ENCODE measurements at places on chromosomes 5 and 9. TPM values are rescaled to one million over a fixed set of nuclear protein-coding genes. Genes with fewer than 3 reads are reported as not detected.
A peak's percentile ranks its signal among the peaks of the same experiment; 100 is the strongest.

GRCh38 chr5:14767735-14768507 is 103.4 kb downstream of the OTULIN start:
- no peak for DNase-seq

GRCh38 chr9:135447126-135447525 is 32.5 kb upstream of the PPP1R26 start:
- no peak for DNase-seq

DNA sequence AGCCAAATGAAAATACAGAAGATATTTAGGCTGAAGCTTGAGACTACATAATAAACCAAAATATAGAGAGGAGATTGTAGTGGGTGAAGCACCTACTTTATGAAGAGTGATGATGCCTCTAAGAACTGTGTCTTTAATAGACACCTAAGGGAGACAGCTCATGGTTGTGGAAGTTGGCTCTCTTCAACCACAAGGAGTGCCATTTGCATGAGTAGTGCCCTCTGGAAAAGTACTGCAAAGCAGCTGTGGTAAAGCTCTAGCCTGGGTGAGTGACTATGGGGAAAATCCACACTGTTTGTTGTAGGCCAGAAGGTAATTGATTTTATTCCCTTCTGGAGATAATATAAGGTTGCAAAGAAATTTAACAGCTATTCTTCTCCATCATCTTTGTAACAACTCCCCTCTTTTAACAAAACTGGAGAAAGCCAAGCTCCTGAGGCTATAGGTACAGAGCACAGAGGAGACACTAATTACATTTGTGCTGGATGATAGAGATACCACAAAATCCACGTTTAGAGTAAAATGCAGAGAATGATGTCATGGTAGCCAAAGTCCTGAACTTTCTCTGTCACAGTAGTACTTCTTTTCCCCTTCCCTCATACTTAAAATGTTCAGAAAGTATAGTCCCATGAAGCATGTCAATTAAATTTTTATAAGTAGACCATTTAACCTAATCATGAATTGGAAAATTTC is 122.8 kb downstream of the STARD4 start:
- DNase-seq: peak; percentile 32

The GABRA6 gene
- not detected for total RNA-seq

GRCh38 chr5:107203243-107203642 is 467.5 kb downstream of the EFNA5 start:
- DNase-seq: no peak

The ACTBL2 gene
- total RNA-seq: not detected

DNA sequence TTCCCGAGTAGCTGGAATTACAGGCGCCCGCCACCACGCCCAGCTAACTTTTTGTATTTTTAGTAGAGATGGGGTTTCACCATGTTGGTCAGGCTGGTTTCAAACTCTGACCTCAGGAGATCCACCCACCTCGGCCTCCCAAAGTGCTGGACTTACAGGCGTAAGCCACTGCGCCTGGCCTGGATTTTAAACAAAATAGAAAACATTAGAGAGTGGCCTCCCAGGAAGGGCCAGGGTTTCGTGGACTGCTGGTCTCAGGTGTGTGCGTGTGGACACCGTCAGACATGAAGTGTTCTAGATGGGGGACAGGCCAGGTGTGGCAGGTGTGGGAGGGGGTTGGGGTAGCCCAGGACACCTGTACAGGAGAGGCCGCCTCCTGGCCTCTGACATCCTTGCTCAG is 7.0 kb upstream of the GBGT1 start:
- no peak for DNase-seq

DNA sequence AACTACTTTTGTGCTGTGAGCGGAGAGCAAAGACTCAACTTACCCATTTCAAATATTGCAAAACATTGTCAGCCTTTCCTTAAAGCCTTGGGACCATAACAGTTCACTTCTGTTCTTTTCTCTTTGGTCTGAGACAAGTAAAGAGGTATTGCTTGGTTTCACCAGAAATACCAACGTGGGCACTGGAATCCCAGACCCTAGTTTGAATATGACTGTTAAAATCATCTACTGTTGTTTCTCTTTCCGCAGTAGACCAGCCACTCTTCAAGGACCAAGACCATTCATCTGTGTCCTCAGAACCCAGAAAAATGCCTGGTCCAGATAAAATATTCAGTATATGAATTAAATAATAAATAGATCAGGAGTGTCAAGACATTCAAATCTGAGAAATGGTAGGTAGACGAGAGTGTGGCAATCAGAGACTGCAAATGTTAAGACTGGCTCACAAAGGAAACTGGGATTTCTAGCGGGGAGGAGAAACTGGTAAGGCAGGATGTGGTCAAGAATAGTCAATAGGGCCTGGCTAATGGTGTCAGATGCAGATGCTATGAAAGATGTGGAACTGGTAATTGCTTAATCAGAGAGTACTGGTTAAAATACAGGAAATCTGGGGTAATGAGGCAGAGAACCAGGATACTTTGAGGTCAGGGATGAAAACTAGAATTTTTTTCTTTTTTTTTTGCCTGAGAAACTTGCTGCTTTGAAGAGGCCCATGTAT is 82.1 kb upstream of the IL33 start:
- no peak for DNase-seq

DNA sequence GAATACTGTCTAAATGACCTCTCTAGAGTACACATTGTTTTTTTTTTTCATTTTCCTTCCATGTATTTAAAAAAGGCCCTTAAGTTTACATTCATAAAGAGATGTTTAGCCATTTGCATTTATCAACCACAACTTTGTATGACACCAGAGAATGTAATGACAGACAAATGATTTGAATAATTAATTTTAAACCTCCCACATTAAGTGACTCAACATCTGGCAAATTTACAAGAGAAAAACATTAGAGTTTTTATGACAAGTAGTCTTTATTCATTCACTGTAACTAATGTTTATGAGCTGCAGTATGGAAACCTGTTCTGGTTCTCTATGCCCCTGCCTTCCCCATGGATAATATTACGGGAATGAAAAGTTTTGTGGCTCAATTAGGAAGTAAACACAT is 1093.8 kb upstream of the CDH9 start:
- DNase-seq: no peak

The PIP5K1B gene
- total RNA-seq: 0.42 TPM

DNA sequence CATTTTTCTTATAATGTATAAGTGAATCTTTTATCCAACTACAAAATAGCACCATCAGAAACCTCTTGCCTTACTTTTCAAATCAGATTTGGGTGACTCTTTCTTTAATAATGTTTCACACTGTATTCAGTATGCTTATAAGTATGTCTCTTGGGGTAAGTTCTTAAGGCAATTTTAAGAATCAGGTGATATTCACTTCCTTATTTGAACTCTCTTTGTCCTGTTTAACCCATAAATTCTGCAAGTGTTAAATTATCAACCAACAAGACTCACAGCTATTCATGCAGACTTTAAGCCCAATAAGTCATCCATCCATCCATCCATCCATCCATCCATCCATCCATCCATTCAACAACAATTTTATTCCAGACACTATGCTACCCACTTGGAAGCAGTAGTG is 142.7 kb upstream of the FBXL17 start:
- no peak for DNase-seq

The SLCO6A1 gene
- not detected for total RNA-seq

DNA sequence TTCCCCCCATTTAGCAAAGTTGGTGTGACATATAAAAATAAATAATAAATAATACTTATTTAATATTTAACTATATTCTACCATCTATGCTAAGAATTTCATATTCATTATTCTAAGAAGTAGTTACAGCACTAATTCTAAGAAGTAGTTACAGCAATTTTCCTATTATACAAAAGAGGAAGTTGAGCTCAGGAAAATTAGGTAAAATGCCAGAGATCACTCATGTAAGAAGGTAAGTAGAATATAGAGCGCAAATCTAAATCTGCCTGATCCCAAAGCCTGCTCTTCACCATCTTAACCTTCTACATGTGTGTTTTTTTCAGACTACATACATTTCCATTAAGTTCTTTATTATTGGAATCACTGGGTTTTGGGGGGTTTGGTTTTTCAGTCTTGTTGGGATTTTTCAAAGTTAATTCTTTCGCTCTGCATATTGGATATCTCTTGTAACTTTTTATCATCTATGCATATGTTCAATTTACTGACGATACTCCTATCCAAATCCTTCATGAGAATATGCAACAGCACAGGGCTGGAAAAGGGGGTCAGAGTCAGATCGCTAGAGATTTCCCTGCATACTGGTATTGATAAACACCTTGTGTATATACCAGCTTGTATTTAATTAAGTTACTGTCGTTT is 852.1 kb downstream of the MAT2B start:
- DNase-seq: no peak

DNA sequence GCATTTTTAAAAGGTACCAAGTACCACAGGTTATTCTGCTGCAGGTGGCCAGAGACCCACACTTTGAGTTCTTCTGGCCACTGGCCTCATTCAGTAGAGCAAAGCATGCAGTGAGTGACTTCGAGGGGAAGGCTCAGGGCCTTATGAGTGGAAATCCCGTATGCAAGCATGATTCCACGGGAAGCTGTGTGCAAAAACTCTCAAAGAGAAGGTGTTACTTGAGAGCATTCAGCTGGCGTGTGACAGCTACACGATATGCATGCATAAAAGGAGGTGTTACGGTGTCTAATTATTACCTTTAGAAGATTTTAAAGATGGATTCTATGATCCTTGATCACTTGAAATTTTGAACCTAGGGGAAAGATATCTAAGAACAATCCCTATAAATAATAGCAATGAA is 160.3 kb downstream of the ENC1 start:
- no peak for DNase-seq

The CSF2 gene
- 0.30 TPM for total RNA-seq

The HAVCR1 gene
- 0.17 TPM for total RNA-seq

DNA sequence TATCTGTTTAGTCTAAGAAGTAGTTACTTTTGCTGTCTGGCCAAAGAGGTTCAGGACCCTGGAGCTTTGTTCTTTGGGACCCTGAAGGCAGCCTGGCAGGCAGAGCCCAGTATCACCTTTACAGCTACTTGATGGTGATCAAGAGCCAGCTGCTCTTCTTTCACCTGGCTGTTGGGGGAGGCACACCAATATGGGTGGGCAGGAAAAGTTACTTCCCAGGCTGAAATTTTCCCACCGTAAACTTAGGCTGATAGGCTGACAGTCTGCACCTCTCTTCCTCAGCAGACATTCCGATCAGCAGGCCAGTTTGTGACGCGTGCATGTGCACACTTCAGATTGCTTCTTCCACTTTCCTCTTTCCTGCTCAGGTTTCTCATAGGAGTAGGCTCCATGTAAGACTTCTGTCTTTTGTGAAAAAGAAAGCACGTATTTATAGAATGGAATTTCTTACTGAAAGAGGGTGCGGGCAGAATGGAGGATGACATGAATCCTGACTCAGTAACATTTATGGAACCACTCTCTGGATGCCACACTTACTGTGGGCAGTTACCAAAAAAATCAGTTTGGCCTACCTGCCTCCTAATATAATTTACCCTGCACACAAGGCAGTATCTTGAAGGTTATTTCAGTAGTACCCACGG is 223.9 kb upstream of the DMRT1 start:
- DNase-seq: no peak

- no peak for DNase-seq
These were observed 26.6 kb downstream of the PHF2 start for GRCh38 chr9:93603011-93603410.

The SH2D3C gene
- 27.3 TPM for total RNA-seq

- DNase-seq: no peak
These were observed 188.4 kb downstream of the PCSK1 start for GRCh38 chr5:96244696-96245095.

DNA sequence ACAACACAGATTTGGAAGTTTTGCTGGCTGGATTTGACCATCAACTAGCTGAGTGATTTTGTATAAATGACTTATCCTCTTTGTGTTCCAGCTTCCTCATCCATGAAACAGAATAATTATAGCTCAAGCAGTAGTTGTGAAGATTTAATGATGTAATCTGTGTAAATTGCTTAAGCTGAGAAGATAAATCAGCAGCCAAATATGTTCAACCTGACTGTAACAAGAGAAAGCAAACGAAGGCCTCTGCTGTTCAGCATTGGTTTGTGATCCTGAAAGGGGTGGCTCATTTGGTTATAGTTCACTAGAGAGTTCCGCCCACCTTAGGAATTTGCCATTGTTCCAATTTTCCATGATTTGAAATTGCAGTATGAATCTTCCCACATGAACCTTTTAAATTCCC is 75.7 kb upstream of the CCDC112 start:
- DNase-seq: no peak

GRCh38 chr5:95836544-95836943 is 14.0 kb upstream of the GLRX start:
- no peak for DNase-seq

All from activated naive CD4-positive, alpha-beta T cell treated with anti-CD3 and anti-CD28 coated beads for 36 hours (primary cell).